Effector memory CD8-positive, alpha-beta T cell (primary cell): ENCODE measurements at places on chromosomes 1 and 21.

- no peak for DNase-seq
Observed at GRCh38 chr1:76950306-76950705, 83.0 kb downstream of the ST6GALNAC5 start.

GRCh38 chr21:27026501-27026900 is 59.6 kb upstream of the ADAMTS5 start:
- DNase-seq, result no peak

DNA sequence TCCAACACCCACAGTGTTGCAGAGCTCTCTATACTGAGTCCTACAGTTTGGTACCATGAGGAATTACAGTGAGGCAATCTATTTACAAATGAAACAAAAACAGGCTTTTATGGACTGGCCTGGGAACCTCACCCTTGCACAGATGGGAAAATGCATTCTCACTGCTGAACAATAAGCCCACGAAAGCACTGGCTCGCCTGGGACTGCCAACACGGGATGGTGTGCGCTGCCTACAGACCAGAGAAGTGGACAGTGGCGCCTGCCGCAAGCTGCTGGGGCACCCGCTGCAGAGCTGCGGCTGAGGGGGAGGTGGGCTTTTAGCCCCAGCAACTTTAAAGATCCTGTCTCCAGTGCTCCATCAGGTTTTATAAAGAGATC is 28.5 kb upstream of the ABCG1 start:
- no peak for DNase-seq

- DNase-seq, result no peak
Observed at GRCh38 chr1:100622037-100622436, 84.1 kb downstream of the GPR88 start.

- DNase-seq, result no peak
Observed at GRCh38 chr1:53942127-53942957, 3.2 kb downstream of the IFT25 start.

- DNase-seq, result no peak
Observed at GRCh38 chr1:172704001-172704400, 45.1 kb downstream of the FASLG start.

DNA sequence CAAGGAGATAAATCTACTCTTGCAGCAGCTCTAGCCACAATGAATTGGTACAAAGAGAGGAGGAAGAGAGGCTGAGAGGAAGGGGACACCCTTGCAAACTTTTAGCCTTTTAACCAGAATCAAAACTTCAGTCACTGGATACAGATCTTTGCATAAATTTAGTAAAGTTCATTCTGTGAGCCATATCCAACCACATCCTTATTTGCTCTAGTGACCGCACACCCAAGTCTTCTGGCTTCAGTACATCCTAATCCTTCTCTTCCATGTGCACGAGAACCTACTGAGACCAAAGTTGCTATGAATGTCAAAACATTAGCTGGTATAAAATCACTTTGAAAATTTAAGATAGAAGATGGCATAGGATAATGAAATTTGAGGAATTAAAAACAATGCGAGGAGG is 21.9 kb upstream of the PLD5 start:
- no peak for DNase-seq

DNA sequence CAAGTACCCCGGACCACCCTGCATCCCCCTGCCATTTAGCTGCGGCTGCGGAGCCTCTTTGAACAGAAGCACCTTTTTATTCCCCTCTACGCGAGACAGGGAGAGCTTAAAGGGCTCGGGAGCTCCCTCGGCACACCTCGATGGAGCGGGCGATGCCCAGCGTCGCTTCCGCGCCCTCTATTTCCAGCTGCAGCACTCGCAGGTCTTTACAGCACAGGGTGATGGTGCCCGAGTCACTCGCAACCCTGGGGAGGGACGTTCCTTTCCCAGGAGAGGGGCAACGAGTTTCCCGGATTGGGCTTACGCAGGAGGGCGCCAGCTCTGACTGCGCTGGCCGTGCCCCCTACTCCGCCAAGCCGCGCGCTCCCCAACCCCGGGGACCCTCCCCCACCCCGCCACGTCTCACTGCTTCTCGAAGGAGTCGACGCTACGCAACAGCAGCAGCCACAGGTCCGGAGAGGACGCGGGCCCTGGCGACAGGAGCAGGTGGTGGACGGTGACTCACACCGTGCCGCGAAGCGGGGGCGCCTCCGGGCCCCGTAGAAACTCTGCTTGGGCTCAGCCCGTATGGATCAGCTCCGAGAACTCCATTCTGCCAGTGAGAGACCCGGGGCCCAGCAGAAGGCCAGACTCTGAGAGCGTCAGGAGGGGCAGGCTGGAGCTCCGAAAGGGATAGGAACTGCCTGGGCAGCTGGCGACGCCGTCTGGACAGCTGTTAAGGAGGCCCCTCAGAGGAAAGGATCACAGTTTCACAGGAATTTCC is 5.8 kb upstream of the FAM167B start:
- DNase-seq, result no peak

- no peak for DNase-seq
Observed at GRCh38 chr1:240524356-240525069, 87.4 kb downstream of the GREM2 start.

DNA sequence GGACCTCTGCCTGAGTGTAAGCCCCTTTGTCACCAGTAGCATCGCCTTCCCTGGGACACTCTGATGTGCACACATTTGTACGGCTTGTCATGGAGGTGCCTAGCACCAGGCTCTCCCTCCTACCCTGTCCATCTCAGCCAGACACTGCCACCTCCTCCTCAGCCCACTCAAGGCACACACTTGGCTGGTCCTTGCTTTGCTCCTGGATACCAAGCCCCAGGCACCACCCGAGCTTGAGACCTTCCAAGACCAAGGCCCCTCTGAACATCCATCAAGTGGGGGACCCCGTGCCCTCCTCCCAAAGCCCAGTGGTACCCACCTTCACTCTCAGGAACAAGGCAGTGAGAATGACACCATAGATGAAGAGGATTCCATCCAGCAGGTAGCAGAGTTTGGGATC is 78.0 kb downstream of the CD247 start:
- DNase-seq, result no peak

- DNase-seq, result no peak
Observed at GRCh38 chr1:86914601-86914997, at the start of gene HS2ST1. Gene HS2ST1 (plus strand): TSS chr1:86914635.

GRCh38 chr1:204177133-204177532 is 11.0 kb upstream of the REN start:
- DNase-seq, result no peak

DNA sequence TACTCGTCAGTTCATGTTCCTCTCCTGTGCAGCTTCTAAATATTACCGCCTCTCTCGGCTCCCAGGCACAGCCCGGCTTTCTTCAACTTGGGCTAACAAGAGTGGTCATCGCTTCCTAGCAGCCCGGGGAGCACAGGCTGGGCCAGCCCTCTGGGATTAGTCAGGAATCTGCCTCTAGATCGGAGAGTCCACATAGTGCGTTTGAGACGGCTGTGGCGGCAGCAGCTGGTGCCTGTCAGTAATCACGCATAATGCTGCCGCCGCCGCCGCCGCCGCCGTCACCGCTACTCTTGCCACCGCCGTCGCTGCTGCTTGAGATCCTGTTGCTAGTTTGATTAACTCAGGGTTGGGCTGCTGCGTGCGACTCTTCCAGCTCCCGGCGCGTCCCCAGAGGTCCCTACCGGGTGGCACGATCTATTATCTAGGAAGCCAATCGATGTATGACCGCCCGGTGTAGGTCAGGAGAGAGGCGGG is at the start of gene RXRG:
Gene RXRG, minus strand, starts transcription at position 230 of the 474 bp plus-strand sequence. CDS start 233 bp downstream, outside the sequence.
- no peak for DNase-seq

GRCh38 chr1:206470692-206471414 is 577 bp downstream of the IKBKE start:
- peak; percentile 22 for DNase-seq

- DNase-seq, result no peak
Observed at GRCh38 chr1:34884536-34884935, 25.0 kb upstream of the SMIM12 start.

- DNase-seq, result no peak
Observed at GRCh38 chr1:61636814-61637213, 88.1 kb downstream of the TM2D1 start.

- no peak for DNase-seq
Observed at GRCh38 chr1:205700865-205701401, 20.6 kb upstream of the SLC45A3 start.

DNA sequence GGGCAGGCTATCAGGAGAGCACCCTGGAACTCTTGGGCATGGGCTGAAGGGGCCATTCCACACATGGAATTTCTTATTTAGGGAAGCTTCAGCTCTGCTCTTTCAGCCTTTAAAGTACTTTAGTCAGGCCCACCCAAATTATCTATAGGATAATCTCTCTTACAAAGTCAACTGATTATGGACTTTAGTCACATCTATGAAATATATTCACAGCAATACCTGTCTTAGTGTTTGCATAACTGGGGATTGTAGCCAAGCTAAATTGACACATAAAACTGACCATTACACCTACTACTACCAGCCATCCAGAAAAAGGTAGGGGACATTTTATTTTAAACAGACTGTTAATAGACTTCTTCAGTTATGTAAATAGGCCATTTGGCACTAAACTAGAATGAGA is 114.9 kb upstream of the VANGL1 start:
- no peak for DNase-seq

GRCh38 chr1:34786521-34787325 is 5.7 kb downstream of the GJB3 start:
- DNase-seq, result peak; percentile 50

GRCh38 chr1:40980453-40981121 is 1.1 kb downstream of the CTPS1 start:
- peak; percentile 79 for DNase-seq

DNA sequence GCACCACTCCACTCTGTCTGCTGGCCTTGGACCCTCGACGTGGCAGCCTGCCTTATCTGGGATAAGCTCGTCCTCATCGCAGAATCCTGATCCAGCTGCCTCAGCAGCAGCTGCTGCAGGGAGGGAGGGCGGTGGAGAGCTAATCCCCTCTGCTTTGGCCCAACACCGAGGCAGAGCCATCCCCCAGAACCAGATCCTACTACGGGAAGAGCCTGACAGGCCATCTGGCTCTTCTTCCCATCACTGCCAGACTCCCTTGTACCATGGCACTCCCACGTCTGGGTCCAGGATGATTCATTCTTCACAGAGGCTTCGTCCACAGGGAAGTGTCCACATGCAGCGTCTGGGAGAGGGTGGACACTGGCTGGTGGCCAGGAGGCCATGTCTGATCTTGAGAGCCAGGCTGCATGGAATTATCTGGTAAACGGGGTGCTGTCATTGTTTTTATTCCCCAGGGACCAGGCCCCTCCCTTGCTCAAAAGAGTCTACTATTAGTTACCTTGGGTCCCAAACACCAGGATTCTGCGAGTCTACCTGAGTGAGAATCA is 14.6 kb upstream of the PKP1 start:
- DNase-seq, result no peak

GRCh38 chr1:64516301-64516700 is 46.4 kb downstream of the CACHD1 start:
- no peak for DNase-seq

- no peak for DNase-seq
Observed at GRCh38 chr1:156953571-156953970, 33.1 kb downstream of the LRRC71 start.

DNA sequence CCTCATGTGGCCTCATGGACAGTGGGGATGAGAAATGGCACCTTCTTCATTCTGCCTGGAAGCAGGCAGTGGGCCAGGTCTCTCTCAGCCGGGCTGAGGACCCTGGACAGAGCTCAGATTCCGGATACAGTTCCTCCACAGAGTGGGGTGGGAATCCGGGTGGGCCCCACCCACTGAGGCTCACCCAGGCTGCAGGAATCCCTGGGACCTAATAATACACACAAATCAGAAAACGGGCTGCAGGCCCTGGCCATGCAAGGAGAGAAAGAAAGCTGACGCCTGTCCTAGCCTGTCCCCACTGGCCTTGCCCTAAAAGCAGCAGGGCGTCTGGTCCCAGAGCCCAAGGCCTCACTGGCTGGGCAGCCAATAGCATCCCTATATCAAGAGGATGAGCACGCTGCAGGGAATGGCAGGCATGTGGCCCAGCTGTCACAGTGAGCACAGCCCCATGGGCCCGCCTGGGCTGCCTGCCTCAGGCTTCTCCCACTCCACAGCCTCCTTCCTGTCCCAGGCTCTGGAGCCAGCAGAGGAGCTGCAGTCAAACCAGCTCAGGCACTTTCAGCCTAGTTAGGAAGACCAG is 25.3 kb downstream of the ACTA1 start:
- DNase-seq, result no peak

DNA sequence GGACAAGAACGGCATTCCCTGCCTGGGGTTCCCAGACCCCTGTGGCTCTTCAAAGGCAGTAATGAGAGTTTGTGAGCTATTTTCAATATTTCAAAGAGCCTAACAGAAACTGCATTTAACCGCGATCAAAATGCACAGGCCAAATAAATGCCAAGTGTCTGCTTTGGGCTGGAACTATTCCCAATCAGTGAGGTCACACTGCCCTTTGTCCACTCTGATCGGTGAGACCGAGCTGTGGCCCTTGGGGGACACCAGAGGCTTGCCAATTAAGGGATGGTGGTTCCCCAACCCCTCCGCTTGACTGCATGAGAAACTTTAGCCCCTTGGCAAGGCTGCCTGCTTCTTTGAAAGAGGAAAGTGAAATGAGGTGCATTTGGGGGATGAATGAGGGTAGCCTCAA is 20.3 kb downstream of the CSMD2 start:
- no peak for DNase-seq

- no peak for DNase-seq
Observed at GRCh38 chr1:3001471-3002348, 19.6 kb upstream of the ACTRT2 start.

GRCh38 chr21:15203740-15204139 is 138.9 kb upstream of the NRIP1 start:
- no peak for DNase-seq

- DNase-seq, result peak; percentile 80
Observed at GRCh38 chr1:173868266-173869020, at the start of gene ZBTB37. Gene ZBTB37 (plus strand): TSS chr1:173868380. CDS start chr1:173870226, 1,846 bp downstream.

- no peak for DNase-seq
Observed at GRCh38 chr1:219699870-219700269, 87.0 kb upstream of the ZC3H11B start.

DNA sequence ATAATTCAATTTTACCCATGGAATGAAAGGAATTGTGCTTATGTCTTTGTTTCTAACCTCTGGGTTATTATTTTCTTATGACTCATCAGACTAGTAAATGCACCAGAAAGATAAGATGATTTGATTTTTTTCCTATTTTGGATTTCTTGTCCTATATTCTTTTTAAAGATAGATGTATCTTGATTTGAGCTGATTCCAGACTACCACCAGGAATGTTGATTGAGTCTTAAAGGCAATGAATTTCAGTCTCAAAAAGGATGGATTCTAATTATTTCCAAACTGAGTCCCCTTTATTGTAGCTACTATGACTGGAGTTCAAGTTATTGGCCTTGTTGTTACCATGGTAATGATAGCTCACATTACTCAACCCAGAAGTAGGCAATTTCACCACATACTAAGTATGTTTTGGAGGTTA is 95.8 kb upstream of the RGS4 start:
- DNase-seq, result no peak

GRCh38 chr1:243548516-243548915 is 292.7 kb downstream of the SDCCAG8 start:
- DNase-seq, result no peak

GRCh38 chr1:179591253-179591591 is 410 bp upstream of the TDRD5 start:
- DNase-seq, result no peak

DNA sequence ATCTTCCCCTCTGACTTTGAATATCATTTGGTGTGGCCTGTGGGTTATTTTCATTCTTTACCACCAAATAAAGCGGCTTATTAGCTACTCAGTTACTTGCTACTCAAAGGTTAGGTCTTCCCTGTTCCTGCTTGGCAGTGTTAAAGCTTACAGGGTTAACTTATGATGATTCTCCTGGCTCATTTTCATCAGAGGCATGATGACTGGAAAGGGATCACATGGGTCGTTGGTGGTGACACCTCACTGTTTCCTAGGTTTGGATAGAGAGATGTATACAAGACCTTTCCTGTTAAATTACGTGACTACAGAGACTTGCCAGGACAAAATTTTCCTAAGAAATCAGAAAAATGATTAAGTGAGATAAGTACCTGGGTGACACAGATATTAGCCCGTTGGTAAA is 27.4 kb downstream of the MRPS6 start:
- DNase-seq, result no peak
